ENCODE measurements at places on chromosomes 12 and 14.
A peak's percentile ranks its signal among the peaks of the same experiment; 100 is the strongest.

DNA sequence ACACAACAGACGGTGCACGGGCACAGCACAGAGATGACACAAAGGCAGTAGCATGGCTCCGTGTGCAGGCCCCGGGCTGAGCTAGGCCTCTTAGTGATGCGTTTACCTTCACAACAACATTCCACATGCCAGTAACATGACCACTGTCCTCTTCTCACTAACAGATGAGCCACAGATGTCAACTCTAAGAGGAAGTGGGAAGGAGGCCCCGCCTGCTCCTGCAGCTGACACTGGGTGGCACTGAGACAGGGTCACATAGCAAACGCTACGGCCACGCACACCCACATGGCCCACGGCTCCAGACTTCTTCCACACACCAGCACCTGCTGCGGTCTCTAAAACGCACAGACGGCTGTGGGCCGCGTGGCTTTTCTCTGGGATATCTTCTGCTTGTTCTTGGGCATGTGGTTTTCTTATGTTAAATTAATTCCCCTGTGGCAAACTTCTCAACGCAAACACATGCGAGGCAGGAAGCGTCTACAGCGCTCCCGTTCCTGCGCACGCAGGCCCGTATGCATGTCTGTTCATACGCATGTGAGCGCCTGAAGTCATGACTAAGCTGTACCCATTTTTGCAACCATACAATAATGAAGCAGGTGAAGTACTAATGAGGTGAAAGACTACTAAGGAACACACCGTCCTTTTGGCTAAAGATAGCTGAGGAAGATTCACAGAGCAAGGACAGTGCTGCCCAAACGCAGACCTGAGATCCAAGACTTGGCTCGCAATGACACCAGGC lies 26.8 kb downstream of the AMN start:
- peak; percentile 93 for DNase-seq

DNA sequence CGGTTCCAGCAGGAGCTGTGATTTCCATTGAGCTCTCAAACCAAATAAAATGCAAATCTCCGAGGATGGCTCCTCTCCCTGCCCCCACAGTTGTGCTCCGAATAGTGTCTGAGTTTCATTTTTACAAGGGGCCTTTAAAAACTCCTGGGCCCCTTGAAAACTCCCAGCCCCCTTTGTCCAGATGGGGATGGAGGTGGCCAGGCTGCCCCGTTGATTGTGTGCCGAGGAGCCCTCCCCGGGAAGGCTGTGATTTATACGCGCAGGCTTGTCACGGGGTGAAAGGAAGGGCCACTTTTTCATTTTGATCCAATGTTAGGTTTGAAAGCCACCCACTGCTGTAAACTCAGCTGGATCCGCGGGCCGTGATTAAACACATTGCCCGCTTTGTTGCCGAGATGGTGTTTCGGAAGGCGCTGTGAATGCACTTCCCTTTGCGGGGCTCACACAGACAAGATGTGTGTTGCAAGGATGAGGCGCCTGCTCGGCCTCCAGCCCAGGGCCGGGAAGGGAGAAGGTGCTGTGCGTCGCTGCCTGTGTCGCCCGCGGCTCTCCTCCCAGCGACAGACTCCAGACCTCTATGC lies 98.8 kb downstream of the TMEM132C start:
- DNase-seq, result no peak

DNA sequence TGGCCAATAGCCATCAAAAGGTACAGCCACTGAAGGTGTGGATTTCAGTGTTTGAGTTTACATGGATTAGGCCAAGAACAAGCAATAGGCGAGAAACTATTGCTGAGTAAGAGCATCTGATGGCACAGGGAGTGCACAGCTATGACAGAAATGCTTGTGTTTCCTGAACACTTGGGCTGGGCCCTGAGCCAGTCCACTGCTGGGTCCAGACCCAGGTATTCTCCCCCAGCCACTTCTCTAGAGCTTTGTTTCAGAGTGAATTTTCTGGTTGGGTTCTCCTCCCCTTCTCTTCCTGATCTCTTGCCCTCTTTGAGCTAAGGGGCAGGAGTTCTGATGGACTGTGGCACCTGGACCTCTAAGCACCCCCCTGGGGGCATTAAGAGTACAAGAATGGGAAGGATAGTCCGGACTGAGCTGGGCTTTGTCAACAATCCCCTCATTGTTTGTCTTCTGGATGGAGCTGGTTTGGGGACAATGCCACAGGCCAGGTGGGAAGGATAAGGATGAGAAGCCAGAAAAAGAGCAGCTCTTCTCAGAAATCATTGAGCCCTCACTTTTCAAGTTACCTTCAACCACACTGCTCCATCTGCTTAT lies 8.3 kb downstream of the HOXC5 start:
- no peak for DNase-seq

DNA sequence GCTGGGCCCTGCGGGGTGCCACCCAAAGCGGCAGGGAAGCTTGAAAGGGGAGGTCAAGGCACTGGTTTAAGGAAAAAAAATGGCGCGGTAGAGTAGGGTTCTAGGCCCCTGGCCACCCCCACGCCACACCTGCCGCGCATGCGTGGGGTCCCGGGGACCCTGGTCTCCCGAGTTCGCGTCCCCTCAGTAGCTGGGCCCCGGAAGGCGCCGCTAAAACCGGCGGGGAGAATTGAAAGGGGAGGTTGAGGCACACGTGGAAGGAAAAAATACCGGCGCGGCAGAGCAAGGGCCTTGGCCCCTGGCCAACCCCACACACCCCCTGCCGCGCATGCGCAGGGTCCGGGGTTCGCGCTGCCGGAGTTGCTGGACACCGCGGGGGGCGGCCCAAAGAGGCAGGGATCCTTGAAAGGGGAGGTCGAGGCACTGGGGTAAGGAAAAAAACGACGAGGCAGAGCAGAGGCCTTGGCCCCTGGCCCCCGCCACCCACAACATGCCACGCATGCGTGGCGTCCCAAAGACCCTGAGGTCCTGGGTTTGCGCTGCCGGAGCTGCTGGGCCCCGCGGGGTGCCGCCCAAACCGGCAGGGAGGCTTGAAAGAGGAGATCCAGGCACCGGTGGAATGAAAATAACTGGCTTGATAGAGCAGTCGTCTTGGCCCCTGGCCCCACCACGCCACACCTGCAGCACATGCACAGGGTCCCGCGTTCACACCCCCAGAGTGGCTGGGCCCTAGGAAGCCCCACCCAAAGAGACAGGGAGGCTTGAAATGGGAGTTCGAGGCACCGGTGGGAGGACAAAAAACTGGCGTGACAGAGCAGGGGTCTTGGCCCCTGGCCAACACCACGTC lies 314.5 kb downstream of the ALG10 start:
- no peak for DNase-seq

GRCh38 chr12:79023784-79024183 lies 159.2 kb downstream of the SYT1 start:
- no peak for DNase-seq

- no peak for DNase-seq
These were observed 80.0 kb downstream of the BTG1 start for GRCh38 chr12:92065639-92066038.

- no peak for DNase-seq
These were observed 109.5 kb downstream of the DIP2B start for GRCh38 chr12:50614167-50614759.

DNA sequence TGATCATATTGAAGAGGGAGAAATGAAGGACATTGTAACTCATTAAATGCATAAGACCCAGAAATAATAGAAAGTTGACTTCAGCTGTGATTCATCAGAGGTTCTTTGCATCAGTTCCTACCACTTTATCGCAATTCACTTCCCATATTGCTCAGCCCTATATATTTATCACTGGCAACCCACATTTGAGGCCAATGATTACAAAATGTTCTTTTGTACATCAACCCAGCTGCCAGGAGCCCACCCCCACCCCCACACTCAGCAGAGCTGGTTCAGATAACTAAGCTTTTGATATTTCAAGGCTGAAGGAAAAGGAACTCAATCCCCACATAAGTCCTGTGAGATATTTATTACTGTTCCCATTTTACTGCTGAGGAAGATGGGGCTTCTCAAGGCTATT lies 51.2 kb upstream of the TMPO start:
- peak; percentile 70 for DNase-seq

DNA sequence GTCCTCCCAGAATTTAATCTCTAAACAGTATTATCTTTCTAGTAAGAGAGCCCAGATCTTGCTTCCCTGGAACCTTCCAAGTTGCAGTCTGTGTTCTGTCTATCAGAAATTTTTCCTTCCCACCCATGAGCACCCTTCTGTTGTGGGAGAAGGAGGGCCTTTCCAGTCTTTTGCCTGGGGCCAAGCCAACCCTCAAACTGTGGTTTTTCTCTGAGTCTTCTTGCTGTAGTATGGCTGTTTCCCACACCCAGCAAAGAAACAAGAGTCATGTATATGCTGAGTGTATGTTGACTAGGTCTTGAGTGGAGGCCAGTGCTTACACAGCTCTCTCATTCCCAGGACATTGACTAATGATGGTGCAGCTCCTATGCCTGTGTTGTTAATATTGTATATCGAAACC lies 104.5 kb downstream of the TGFB3 start:
- DNase-seq, result no peak

GRCh38 chr14:92649066-92649465 lies 99.4 kb downstream of the LGMN start:
- no peak for DNase-seq

GRCh38 chr12:122979001-122979907 lies 1.2 kb upstream of the ARL6IP4 start:
- DNase-seq, result no peak
